Left cardiac atrium (tissue), 4 donors: ENCODE measurements at places on chromosomes 16 and 17. TPM values are rescaled to one million over a fixed set of nuclear protein-coding genes. Genes with fewer than 3 reads are reported as not detected.

DNA sequence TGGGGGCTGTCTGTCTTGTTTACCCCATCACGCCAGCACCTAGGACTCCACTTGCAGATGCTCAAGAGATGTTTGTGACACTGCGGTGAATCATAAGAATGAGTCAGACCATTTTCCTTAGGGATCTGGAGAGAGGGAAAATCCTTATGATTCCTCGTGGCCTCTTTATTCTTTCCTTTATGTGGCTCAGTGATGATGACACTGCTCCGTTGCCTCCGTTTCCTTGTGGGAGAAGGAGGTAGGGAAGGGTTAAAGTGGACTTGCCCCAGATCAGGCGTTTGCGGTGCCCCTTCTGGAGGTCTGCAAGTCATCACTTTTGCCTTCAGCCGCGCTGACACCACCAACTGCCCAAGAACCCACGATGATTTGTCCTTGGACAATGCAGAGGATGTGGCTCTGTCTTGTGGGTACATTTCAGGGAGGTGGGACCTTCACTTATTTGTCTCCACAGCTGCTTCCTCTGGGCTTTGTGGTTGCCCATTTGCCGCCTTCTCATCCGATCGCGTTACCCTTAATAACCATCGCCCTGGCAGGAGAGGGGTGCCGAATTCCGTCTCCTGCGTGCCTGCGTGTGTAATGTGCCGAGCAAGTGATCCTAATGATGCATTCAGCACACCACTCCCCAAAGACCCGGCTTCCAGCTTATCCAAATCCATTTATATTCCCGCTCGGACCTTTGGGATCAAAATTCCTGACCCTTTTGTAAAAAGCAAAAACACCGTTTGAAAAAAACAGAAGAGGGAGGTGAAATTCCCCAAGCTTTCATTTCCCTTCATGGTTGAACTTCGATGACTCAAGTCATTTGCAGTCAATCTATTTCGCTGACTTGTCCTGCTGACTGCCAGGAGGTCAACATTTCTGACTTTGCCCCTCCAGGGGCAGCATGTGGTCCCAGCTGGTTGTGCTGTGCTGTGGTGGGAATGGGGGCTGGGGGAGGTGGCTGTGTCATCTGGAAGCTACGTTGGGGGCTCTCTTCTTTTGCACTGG, 87.2 kb upstream of the IRX3 start:
- no peak for DNase-seq

DNA sequence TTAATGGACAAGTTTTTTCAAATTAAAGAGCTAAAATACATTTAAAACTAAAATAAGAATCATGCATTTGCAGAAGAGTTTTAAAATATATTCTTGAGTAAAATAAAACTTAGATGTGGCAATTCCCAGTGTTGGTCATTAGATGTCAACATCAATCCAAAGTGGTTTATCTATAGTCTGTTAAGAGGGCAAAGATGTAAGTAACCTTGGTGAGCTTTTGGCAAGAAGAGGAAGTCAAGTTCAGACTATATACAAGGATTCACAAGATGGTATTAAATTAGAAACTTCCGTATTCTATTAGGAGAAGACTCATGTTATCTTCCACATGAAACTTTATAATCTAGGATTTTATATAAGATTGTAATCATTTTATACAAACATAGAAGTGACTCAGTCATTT, 73.1 kb downstream of the CEP95 start:
- no peak for DNase-seq

DNA sequence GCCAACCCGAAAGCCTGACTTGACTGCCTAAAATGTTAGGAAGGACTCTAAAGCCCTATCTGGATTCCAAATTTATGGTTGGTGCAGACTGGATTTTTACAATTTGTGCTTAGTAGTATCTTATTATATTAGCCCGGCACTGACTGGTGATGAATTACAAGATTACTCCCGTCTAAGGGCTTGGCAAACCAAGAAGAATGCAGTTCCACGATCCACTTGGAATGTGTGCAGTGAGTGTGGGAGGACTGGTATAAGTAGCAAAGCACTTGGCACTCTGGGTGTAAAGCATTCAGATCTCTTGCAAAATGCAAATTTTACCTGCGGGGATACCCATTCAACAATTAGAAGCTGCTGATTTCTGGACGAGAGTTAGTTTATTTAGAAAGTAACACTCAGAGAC, 539.4 kb downstream of the MAF start:
- no peak for DNase-seq

Gene PDILT
- not detected for total RNA-seq

Gene LITAFD
- total RNA-seq, result not detected

Gene HEATR9
- total RNA-seq, result not detected
